ENCODE measurements at places on chromosomes 7 and 10. TPM values are rescaled to one million over a fixed set of nuclear protein-coding genes. Genes with fewer than 3 reads are reported as not detected.

DNA sequence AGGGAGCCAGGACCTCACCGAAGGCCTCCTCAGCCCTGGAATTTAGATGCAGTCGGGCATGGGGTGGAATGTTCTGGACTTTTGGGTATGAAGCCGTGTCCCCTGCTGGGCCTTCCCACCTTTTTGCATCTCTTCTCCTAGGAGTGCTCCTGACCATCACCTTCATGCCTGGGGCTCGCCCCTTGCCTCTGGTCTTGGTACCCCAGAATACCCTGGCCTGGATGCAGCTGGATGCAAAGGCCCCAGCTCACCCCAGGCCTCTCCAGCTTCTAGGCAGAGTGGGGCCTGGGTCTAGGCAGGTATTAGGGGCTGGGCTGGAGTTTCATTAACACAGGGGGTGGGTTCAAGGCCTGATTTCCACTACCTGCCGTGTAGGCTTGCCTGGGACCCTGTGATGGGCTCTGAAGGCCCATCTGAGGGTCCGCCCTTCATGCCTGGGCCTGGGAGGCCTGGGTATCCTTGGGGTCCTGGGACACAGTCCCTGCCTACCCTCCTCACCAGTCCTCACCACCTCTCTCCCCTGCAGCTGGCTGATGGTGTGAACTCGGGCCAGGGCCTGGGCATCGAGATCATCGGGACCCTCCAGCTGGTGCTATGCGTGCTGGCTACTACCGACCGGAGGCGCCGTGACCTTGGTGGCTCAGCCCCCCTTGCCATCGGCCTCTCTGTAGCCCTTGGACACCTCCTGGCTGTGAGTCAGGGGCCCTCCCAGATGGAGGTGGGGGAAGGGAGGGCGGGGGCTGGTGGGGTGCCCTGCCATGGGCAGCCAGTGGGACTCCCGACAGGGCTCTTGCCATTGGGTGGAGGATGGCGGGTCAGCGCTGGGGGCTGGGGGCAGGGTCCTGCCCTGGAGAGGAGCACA lies 10.1 kb downstream of the AQP1 start:
- no peak overlapping the region for H3K27ac ChIP-seq
- no peak overlapping the region for H3K4me3 ChIP-seq
- no peaks in the 10 kb centered on the region for H3K27me3 ChIP-seq
- no peaks in the 10 kb centered on the region for H3K4me1 ChIP-seq

The TRUB1 gene
- total RNA-seq: 18.5 TPM

- H3K4me3 ChIP-seq: peak overlapping the region; percentile 62
- H3K27ac ChIP-seq: no peak overlapping the region
- no peaks in the 10 kb centered on the region for H3K36me3 ChIP-seq
- H3K27me3 ChIP-seq: peaks cover 96% of the 10 kb centered on the region
These were observed 653 bp upstream of the ADRB1 start for GRCh38 chr10:114042895-114043531.

DNA sequence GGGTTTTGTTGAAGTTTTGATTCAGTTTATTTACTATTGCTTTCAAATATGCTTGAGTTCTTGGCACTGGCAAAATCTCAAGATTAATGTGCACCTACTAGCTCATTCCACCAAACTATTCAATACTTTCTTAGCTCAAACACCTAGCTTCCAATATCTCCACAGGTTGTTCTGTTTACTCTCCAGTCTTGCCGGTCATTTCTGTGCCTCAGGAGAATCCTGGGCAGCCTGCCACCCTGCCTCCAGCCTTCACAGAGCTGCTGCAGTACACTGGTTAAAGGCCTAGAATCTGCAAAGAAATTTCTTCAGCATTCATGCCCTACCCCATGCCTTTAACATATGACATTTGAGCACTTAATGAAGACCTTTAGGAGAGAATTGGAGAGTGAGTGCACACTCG lies 4.0 kb upstream of the TMEM106B start:
- DNase-seq: no peak
- no peaks in the 10 kb centered on the region for H3K27me3 ChIP-seq
- peaks cover 4% of the 10 kb centered on the region for H3K4me1 ChIP-seq
- no peak overlapping the region for H3K4me3 ChIP-seq

Data from endodermal cell (in vitro differentiated cells).